Effector memory CD8-positive, alpha-beta T cell (primary cell): ENCODE measurements at places on chromosomes 6 and 20.

DNA sequence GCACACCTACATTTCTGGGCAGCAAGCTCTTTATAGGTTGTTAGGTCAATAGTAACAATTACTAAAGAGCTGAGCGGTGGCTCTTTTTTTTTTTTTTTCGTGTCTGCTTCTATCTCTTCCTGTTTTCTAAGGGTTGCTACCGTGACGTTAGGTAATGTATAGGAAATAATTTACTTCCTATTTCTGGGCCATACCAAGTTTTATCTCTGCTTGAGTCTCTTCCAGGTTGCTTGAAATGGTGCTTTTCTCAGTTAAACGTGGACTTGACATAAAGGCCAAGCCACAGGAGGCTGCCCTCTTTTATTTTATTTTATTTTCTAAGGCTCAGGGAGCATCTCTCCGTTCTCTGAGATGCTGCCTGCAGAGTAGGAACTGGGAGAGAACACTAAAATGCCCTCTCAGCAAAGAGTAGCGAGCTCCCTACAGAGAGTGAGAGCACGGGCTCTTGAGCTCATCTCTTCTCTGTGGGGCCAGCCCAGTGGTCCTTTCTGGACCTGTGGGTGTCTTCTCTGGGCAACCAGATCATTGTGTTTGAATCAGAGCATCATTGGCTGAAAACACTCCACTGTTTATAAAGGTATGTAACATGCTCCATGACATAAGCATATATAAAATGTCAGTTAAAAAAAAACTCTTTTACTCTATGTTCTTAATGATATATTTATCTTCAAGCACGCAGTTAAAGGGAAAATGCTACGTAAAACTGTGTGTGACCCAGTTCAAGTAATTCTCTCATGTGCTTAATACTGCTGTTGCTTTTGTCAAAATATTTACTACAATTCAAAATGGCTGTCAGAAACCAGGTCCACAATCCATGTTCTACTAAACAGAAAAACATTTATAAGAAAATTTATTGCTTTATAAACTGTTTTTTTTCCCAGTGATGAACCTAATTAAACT lies at the start of gene ZNF831:
Gene ZNF831 (plus strand): TSS at position 191 of the 900 bp plus-strand sequence. CDS start 27,199 bp downstream, outside the sequence.
- DNase-seq: peak; percentile 49

- DNase-seq: no peak
These were observed 3.7 kb upstream of the TAAR6 start for GRCh38 chr6:132566404-132566803.

- no peak for DNase-seq
These were observed 89.0 kb upstream of the KCNK16 start for GRCh38 chr6:39411465-39411864.

- DNase-seq: no peak
These were observed 10.9 kb downstream of the DEFB129 start for GRCh38 chr20:237929-238328.

DNA sequence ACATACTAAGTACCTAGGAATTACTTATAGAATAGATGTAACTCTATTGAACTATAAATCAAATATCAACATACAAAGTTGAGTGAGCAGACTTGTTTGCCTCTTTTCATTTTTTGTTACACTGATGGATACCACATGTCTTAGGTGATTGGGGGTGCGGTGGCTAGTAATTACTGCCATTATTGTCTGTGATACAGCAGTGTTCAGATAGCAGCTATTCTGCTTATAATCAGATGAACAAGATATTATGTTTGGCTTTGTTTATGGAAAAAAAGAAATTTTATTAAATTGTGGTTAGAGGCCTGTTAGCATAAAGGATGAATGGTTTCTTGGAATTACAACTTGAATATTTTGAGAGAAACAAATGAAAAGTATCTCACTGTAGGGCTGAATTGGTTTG lies 55.9 kb downstream of the KCNQ5 start:
- DNase-seq: no peak

- DNase-seq: no peak
These were observed 19.4 kb downstream of the CASS4 start for GRCh38 chr20:56431471-56431870.

- DNase-seq: no peak
These were observed 81.9 kb downstream of the ZMYND8 start for GRCh38 chr20:47274401-47275108.

DNA sequence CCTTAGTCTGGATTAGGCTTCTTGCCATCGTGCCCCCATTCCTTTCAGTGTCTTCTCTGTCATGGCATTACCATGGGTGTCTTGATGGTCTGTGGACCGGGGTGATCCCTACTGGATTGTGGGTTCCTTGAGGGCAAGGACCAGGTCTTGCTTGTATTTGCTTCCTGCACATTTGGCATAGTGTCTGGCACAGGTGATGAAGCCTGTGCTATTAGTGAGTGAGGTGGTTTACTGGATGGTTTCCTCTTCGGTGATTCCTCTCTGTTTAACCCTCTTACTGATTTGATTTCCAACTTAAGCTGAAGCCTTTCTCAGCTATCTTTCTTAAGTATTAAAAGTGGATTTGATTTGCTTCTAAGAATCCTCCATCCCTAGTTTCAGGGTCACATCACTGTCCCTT lies 162.3 kb downstream of the GRM1 start:
- no peak for DNase-seq

- DNase-seq: no peak
These were observed 174.3 kb upstream of the NRSN1 start for GRCh38 chr6:23951691-23952090.

GRCh38 chr6:15550546-15551123 lies 112.2 kb downstream of the DTNBP1 start:
- no peak for DNase-seq

DNA sequence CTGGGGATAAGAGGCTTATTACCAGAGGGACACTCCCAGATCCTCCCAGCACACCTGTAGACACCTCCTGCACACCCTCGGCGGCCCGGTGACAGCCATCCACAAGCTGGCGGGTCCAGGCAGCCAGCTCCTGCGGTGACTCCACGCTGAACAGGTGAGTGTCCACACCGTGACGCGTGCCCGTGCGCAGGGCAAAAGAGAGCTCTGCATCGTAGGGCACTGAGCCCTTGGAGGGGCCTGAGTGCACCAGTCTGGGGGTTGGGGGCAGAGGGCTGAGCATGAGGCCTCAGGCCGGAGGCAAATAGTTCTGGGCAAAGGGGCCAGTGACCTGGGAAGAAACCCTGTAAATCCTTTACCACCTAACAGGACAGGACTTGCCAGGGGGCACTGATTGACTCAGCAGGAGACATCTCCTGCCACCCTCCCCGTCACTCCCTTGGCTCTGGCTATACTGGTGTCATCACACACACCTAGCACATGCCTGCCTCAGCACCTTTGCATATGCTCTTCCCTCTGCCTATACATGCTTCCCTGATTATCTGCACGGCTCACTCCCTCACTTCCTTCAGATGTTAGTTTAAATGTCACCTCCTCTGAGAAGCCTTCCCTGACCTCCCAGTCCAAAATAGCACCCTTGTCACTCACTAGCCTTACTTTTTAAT lies 8.9 kb upstream of the CDK5RAP1 start:
- DNase-seq: no peak
